ENCODE measurements at places on chromosomes 1 and 21. TPM values are rescaled to one million over a fixed set of nuclear protein-coding genes. Genes with fewer than 3 reads are reported as not detected.
A peak's percentile ranks its signal among the peaks of the same experiment; 100 is the strongest.

GRCh38 chr1:213852107-213852506 lies 135.7 kb upstream of the PROX1 start:
- H3K4me3 ChIP-seq: peak overlapping the region; percentile 12
- H3K27me3 ChIP-seq: no peaks in the 10 kb centered on the region

DNA sequence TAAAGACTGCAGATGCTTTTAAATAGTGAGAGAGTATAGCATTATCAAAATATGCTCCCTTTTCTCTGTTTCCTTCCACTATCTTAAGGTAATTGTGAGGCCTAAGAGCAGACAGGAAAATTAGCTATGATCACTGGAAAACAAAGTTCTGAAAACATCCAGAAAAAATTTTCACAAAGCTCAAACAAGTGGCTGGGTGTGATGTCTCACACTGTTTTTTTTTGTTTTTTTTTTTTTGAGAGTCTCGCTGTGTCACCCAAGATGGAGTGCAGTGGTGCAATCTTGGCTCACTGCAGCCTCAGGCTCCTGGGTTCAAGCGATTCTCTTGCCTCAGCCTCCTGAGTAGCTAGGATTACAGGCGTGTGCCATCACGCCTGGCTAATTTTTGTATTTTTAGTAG lies 7.2 kb downstream of the WDTC1 start:
- no peaks in the 10 kb centered on the region for H3K27me3 ChIP-seq
- no peak overlapping the region for H3K4me3 ChIP-seq
- no peak overlapping the region for H3K27ac ChIP-seq

DNA sequence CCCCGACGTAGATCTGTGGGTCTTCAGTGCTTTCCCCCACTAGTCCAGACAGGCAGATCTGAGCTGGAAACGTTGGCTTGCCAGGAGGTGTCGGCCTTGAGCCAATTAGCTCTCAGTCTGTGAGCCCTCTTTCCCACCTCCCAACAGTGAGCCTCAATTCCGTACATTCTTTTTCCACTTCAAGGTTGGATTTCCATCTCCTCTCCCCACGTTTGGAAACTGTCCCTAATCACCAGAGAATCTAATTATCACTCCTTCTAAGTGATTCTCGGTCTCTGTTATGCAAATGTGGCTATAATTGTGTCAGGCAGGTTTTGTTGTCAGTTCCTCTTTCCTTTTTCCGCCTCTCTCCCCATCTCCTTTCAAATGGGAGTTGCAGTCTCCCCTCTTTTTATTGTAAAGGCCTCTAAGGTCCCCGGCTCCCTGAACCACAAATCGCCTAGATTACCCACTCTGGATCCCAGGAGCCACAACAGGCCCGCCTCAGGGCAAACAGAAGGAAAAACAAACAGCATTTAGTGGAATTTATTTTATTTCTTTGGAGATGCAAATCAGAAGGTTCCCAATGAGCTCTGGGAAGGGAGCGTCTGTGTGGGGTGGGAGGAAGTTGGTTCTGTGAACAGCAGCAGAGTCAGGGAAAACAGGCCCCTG lies 29.4 kb upstream of the LRRN2 start:
- H3K4me3 ChIP-seq: no peak overlapping the region
- no peaks in the 10 kb centered on the region for H3K4me1 ChIP-seq
- no peak for DNase-seq
- no peaks in the 10 kb centered on the region for H3K27me3 ChIP-seq

- H3K27ac ChIP-seq: no peak overlapping the region
- H3K4me1 ChIP-seq: no peaks in the 10 kb centered on the region
- DNase-seq: no peak
- no peaks in the 10 kb centered on the region for H3K27me3 ChIP-seq
- H3K4me3 ChIP-seq: no peak overlapping the region
- no peaks in the 10 kb centered on the region for H3K36me3 ChIP-seq
These were observed 36.2 kb downstream of the CAMSAP2 start for GRCh38 chr1:200774735-200775444.

- H3K4me3 ChIP-seq: no peak overlapping the region
- H3K4me1 ChIP-seq: no peaks in the 10 kb centered on the region
- no peak for DNase-seq
- no peak overlapping the region for H3K27ac ChIP-seq
- no peaks in the 10 kb centered on the region for H3K36me3 ChIP-seq
- H3K27me3 ChIP-seq: no peaks in the 10 kb centered on the region
These were observed 10.5 kb upstream of the SPRR4 start for GRCh38 chr1:152959801-152960451.

- no peak overlapping the region for H3K27ac ChIP-seq
- no peak overlapping the region for H3K4me3 ChIP-seq
These were observed 179.9 kb upstream of the FGGY start for GRCh38 chr1:59116920-59117542.

- H3K4me3 ChIP-seq: no peak overlapping the region
- no peaks in the 10 kb centered on the region for H3K27me3 ChIP-seq
- no peaks in the 10 kb centered on the region for H3K4me1 ChIP-seq
- no peak overlapping the region for H3K27ac ChIP-seq
These were observed 11.6 kb downstream of the GMEB1 start for GRCh38 chr1:28680151-28680550.

GRCh38 chr1:208737161-208737560 lies 493.0 kb upstream of the PLXNA2 start:
- no peaks in the 10 kb centered on the region for H3K36me3 ChIP-seq
- no peak overlapping the region for H3K27ac ChIP-seq
- H3K4me3 ChIP-seq: no peak overlapping the region
- DNase-seq: no peak
- no peaks in the 10 kb centered on the region for H3K27me3 ChIP-seq

Gene INSRR
- total RNA-seq: not detected

- H3K27ac ChIP-seq: no peak overlapping the region
- no peaks in the 10 kb centered on the region for H3K27me3 ChIP-seq
- DNase-seq: no peak
These were observed 2.2 kb upstream of the UBXN10 start for GRCh38 chr1:20183616-20184271.

DNA sequence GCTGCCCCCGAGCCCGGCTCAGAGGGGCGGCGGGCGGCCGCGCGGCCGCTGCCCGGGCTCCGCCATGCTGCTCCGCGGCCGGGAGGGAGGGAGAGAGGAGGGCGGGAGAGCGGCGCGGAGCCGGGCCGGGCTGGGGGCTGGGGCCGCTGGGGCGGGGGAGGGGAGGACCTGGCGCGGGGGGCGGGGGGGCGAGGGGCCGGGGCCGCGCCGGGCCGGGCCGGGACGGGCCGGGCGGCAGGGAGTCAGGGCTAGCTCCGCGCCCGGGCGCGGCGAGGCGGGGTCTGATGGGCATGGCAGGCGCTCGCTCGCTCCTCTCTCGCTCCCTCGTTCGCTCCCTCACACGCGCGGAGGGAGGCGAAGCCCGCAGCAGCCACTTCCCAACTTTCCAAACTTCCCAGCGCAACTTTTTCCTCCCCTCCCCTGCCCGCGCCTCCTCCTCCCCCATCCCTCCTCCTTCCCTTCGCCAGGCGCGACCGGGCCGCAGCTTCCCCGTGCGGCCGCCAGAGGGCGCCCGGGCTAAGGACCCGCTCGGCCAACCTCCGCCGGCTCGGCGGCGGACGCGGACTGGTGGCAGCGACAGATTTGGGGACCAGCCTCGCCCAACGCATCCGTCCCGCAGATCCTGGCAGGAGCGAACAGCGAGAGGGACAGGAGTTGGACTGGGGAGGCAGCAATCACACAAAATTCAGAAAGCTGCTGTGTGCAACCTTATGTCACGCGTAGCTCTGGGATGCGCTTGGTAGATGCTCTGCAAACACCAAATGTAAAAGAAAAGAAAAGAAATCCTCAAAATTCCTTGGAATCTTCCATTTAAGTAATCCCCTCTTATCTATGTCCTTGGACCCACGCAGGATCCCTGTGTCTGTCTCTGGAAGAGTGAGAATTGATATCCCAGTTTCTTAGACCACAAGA lies at the start of gene TRABD2B:
Gene TRABD2B (minus strand): TSS at position 97 of the 912 bp plus-strand sequence.
- H3K36me3 ChIP-seq: no peaks in the 10 kb centered on the region
- H3K27ac ChIP-seq: no peak within 1 kb of the TSS
- no peaks in the 10 kb centered on the region for H3K27me3 ChIP-seq
- no peaks in the 10 kb centered on the region for H3K4me1 ChIP-seq

Gene LRRC53
- total RNA-seq: not detected

Gene KCNN3
- 0.29 TPM for total RNA-seq

Gene CENPF
- total RNA-seq: 92.1 TPM

DNA sequence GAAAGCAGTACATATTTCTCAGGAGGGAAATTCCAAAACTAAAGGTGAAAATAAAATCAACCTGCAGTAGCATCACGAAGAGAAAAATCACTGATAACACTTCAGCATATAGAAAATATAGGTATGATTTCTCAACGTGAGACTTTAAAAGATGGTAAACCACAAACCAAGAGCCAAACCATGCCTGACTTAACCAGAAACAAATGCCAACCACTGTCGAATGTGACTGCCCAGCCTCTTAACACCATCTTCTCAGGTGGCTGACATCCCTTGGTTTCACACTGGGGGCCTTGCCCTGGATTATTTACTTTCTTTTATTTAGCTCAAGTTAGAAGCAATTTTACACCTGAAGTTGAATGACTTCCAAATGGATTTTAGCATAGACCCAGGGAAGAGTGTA lies 10.1 kb downstream of the HMGCS2 start:
- no peak overlapping the region for H3K4me3 ChIP-seq
- no peaks in the 10 kb centered on the region for H3K27me3 ChIP-seq
- H3K36me3 ChIP-seq: no peaks in the 10 kb centered on the region
- H3K4me1 ChIP-seq: no peaks in the 10 kb centered on the region
- no peak for DNase-seq
- no peak overlapping the region for H3K27ac ChIP-seq

Gene BRINP2
- total RNA-seq: not detected

Gene ARTN
- 0.51 TPM for total RNA-seq

Gene IPP
- 15.9 TPM for total RNA-seq

Gene NR5A2
- not detected for total RNA-seq

Gene C1orf146
- not detected for total RNA-seq

GRCh38 chr1:195964516-195964915 lies 643.7 kb downstream of the KCNT2 start:
- DNase-seq: no peak
- no peaks in the 10 kb centered on the region for H3K27me3 ChIP-seq
- H3K36me3 ChIP-seq: no peaks in the 10 kb centered on the region
- no peak overlapping the region for H3K27ac ChIP-seq
- H3K4me1 ChIP-seq: no peaks in the 10 kb centered on the region

Gene TMEM269
- total RNA-seq: 0.32 TPM

Gene SPATC1L
- 17.9 TPM for total RNA-seq

Gene AADACL4
- total RNA-seq: not detected

DNA sequence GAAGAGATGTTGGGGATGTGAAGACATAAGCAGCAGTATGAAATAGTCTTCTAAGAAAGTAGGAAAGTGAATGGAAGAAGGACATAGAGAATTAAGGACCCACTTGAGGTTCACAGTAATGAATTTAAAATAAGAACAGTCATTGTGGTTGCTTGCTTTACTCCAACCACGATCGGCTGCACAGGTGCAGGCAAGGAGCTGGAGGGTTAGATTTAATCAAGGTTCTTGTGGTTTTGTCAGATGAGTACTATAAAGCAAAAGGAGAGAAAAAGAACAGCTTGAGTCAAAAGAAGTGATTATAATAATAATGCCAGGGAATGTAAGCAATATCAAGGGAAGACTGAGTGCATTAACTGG lies 46.1 kb upstream of the RBM34 start:
- no peaks in the 10 kb centered on the region for H3K4me1 ChIP-seq
- no peaks in the 10 kb centered on the region for H3K27me3 ChIP-seq
- peak; percentile 61 for DNase-seq
- no peak overlapping the region for H3K4me3 ChIP-seq
- H3K36me3 ChIP-seq: no peaks in the 10 kb centered on the region
- H3K27ac ChIP-seq: peak overlapping the region; percentile 36

GRCh38 chr1:72119491-72119890 lies 162.8 kb downstream of the NEGR1 start:
- H3K36me3 ChIP-seq: no peaks in the 10 kb centered on the region
- H3K27ac ChIP-seq: no peak overlapping the region
- no peaks in the 10 kb centered on the region for H3K4me1 ChIP-seq
- H3K4me3 ChIP-seq: no peak overlapping the region

DNA sequence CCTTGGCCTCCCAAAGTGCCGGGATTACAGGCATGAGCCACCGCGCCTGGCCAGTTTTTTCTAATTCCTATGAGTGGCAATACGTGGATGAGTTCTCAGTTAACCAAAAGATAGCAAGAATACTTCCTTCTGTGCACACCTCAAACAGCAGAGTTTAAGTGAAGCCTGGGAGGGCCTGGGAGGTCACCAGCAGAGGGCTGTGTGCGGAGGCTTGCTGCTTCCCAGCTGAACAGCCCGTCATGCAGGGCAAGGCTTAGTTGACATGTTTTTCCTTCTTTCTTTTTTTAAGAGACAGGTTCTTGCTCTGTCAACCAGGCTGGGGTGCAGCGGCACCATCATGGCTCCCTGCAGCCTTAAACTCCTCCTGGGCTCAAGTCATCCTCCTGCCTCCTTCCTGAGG lies 17.8 kb downstream of the GNG4 start:
- no peak overlapping the region for H3K27ac ChIP-seq
- H3K27me3 ChIP-seq: no peaks in the 10 kb centered on the region
- no peaks in the 10 kb centered on the region for H3K36me3 ChIP-seq
- no peak overlapping the region for H3K4me3 ChIP-seq
- no peak for DNase-seq

GRCh38 chr1:101235696-101236515 lies 913 bp upstream of the S1PR1 start:
- peak; percentile 71 for DNase-seq
- peak overlapping the region; percentile 95 for H3K4me3 ChIP-seq
- H3K27me3 ChIP-seq: no peaks in the 10 kb centered on the region
- peak overlapping the region; percentile 94 for H3K27ac ChIP-seq
- peaks cover 18% of the 10 kb centered on the region for H3K4me1 ChIP-seq

DNA sequence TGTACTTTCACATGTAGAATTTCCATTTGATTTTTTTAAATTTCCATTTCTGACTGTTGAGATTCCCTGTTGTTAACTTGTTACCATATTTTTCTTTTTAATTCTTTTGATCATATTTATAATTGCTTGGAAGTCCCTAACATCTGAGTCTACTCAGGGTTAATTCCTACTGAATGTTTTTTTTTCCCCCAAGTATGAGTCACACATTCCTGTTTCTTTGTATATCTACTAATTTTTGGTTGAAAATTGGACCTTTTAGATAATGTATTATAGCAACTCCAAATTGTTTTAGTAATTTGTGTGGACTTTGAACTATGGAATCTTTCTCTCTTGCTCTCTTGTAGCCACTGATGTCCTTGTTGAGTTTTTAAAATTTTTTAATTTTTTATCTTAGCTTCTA lies 54.6 kb downstream of the STXBP3 start:
- no peak for DNase-seq
- no peaks in the 10 kb centered on the region for H3K27me3 ChIP-seq
- H3K36me3 ChIP-seq: peaks cover 5% of the 10 kb centered on the region
- no peaks in the 10 kb centered on the region for H3K4me1 ChIP-seq
- H3K27ac ChIP-seq: no peak overlapping the region

GRCh38 chr1:193437785-193438184 lies 251.4 kb upstream of the B3GALT2 start:
- H3K27ac ChIP-seq: no peak overlapping the region
- no peaks in the 10 kb centered on the region for H3K27me3 ChIP-seq
- H3K4me1 ChIP-seq: peaks cover 12% of the 10 kb centered on the region
- no peaks in the 10 kb centered on the region for H3K36me3 ChIP-seq
- no peak overlapping the region for H3K4me3 ChIP-seq
- no peak for DNase-seq

GRCh38 chr1:205316161-205316566 lies 5.4 kb downstream of the NUAK2 start:
- DNase-seq: no peak
- H3K4me1 ChIP-seq: peaks cover 79% of the 10 kb centered on the region
- H3K4me3 ChIP-seq: peak overlapping the region; percentile 95
- no peaks in the 10 kb centered on the region for H3K27me3 ChIP-seq

GRCh38 chr1:202577381-202577780 lies 132.9 kb downstream of the SYT2 start:
- H3K27me3 ChIP-seq: no peaks in the 10 kb centered on the region
- H3K27ac ChIP-seq: no peak overlapping the region
- no peaks in the 10 kb centered on the region for H3K4me1 ChIP-seq
- no peaks in the 10 kb centered on the region for H3K36me3 ChIP-seq
- no peak for DNase-seq

Gene OR2G6
- total RNA-seq: not detected
